CD4-positive, alpha-beta T cell treated with Interleukin-17A for 4 hours (primary cell): ENCODE measurements at places on chromosomes 6 and 20.

DNA sequence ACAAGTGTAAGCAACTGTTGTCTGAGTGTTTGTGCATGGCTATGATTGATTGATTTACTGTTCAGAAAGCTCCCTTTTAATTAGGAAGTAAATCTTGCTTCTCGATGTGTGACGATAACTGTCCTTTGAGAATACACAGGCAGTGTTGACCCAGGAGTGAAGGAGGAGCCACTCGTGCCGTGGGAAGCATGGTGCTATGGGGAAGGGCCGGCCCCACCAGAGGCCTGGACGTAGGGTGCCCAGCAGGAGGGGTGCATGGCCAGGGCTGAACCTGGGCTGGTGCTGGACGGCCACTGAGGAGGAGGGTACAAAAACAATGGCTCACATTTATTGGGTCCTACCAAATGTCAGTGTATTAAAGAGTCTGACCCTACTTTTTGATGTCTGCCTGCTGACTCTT is 60.7 kb downstream of the ANKRD60 start:
- no peak for DNase-seq

GRCh38 chr20:61764471-61765025 is 301.1 kb downstream of the TAF4 start:
- DNase-seq = no peak

DNA sequence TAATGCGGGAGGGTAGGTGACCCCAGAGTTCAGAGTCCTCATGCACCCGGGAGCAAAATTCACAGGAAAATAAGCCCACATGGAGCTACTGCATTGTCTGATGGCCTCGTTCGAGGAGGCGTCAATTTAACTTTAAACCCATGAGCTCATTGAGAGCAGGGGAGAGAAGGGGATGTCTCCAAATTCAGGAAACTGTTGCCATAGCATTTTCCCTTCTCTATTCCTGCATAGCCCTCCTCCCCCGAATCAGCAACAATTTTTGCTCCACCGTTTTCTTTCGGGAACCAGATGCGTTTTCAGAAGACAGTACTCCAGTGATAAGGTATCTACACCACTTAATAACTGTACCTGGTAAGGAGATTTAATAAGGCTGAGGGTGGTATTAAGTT is 324 bp upstream of the LAMP5 start:
- no peak for DNase-seq

- peak; percentile 31 for DNase-seq
These were observed 304.3 kb upstream of the SUPT3H start for GRCh38 chr6:45681860-45682511.

DNA sequence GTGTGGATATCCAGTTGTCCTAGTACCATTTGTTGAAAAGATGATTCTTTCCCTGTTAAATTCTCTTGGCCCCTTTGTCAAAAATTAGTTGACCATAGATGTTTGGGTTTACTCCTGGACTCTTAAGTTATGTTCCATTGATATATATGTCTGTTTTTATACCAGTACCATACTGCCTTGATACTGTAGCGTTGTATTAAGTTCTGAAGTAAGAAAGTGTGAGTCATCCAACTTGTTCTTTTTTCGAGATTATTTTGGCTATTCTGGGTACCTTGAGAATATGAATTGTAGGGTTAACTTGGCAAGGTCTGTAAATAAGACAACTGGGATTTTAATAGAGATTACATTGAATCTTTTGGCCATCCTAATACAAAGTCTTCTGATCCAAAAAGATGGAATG is 26.5 kb downstream of the PANK2 start:
- no peak for DNase-seq

GRCh38 chr6:168706471-168707177 is 265.6 kb downstream of the SMOC2 start:
- no peak for DNase-seq

DNA sequence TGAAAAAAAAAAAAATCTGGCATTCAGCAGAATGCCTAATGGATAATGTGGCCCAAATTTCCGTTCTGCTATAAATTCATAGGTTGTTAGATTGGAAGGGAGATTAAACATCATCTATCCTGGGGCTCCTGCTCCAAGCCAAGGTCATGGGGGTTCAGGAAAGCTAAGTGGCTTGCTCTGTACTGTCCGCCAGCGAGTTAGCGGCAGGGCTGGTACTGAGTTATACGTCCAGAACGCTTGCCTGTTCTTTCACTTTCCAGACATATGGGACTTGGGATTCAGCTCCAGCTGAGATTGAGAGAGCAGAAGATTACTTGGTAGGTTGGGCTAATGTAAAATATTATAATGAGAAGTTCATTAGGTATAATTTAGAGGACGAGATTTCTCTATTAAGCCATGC is 858 bp downstream of the RWDD1 start:
- peak; percentile 13 for DNase-seq

DNA sequence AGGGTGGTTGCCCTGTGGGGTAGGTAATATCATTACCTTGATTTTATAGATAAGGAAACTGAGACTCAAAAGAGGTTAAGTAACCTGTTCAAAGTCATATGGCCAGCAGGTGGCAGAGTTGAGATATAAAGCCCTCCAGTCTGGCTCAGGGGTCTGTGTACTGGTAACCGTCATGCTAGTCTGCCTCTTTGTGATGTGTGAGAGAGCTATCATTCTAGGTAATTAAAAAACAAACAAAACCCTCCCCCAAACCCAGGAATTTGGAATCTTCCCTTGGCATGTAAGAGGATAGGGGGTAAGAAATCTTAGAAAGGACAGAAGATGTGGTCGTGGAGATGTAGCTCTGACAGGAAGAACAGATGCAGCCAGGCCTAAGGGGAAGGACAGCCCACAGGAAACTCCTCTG is 206.0 kb downstream of the CDC5L start:
- peak; percentile 62 for DNase-seq

DNA sequence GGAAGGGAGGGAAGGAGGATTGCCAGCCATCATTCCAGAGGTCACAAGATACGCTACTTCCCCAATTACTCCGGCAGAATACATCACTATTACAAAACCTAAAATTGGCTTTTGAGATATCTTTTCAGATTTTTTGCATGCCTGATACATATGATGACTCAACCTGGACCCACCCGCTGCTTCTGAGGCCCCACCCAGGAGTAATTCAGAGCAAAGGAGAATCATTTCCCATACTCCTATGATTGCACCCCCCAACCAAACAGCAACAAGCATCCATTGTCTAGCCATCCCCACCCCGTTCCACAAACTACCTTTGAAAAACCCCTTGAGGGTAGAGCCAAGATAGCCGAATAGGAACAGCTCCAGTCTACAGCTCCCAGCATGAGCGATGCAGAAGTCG is 163.5 kb upstream of the GJE1 start:
- no peak for DNase-seq

GRCh38 chr6:56902641-56903464 is 52.1 kb upstream of the BEND6 start:
- no peak for DNase-seq

DNA sequence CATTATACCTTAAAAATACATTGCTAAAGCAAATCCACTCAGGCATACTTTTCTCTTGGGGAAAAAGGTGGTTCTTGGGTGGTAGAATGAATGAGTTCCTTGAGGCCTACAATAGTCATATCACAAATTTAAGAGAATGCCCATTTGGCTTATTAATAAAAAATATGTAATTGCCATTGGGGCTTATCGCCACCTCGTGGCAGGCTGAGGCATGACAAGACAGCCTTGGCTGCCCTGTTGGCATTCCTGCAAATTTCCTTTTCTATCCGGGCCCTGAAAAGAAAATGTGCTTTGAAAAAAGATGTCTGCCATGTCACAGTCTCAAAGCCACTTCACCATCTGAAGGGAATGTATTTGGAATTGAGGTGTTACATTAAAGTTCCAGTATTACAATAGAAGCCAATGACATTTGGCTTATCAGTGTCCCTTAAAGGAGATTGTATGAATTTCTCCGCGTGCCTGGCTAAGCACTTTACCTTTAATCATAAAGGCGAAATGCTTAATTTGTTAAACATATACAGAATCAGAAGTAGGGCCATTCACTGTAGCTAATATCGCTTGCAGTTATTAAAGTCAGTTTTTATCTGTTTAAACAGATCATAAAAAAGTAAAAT is 188.3 kb upstream of the ZFP64 start:
- DNase-seq = peak; percentile 59

DNA sequence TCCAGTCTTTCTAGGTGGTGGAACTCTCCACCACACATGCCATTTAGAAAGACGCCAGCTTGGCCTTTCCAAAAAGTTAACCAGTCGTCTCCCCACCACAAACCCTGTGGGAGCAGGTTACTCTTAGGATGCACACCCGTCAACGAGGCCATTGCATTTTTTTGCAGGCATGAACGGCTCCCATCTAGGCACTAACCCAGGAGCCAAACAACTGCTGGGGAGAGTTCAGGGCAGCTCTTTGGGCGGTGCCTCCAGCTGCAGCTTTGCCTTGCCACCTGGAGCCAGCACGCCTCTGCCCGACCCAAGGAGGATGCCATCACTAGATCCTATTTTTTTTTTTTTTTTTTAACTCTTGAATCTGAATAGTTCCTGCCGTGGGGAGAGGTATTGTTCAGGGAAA is 39.9 kb downstream of the TBC1D7 start:
- DNase-seq = no peak

- DNase-seq = no peak
These were observed 27.0 kb downstream of the ZNF311 start for GRCh38 chr6:28978133-28978491.

GRCh38 chr6:116265041-116265829 is 11.4 kb upstream of the TSPYL4 start:
- no peak for DNase-seq

- no peak for DNase-seq
These were observed 33.3 kb upstream of the TXLNB start for GRCh38 chr6:139325125-139325524.
